Stimulated activated CD4-positive, alpha-beta T cell treated with anti-CD3 and anti-CD28 coated beads, TNF-alpha, amount 100 ng/mL, for 1 hour (primary cell): ENCODE measurements at places on chromosomes 7 and 10.

- no peak for DNase-seq
Measured at GRCh38 chr10:126640401-126640800, 30.1 kb downstream of the C10orf90 start.

DNA sequence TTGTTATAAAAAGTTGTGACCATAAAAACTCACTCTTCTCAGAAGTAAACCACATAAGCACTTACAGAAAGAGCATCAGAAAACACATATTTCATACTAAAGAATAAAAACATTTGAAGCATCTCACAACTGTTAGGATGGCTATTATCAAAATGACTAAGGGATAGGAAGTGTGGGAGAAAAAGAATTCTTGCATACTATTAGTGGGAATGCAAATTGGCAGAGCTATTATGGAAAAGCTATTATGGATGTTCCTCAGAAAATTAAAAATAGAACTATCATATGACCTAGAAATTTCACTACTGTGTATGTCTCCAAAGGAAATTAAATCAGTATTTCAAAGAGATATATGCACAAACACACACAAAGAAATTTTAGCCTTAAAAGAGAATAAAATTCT, 25.2 kb upstream of the POT1 start:
- DNase-seq, result no peak

DNA sequence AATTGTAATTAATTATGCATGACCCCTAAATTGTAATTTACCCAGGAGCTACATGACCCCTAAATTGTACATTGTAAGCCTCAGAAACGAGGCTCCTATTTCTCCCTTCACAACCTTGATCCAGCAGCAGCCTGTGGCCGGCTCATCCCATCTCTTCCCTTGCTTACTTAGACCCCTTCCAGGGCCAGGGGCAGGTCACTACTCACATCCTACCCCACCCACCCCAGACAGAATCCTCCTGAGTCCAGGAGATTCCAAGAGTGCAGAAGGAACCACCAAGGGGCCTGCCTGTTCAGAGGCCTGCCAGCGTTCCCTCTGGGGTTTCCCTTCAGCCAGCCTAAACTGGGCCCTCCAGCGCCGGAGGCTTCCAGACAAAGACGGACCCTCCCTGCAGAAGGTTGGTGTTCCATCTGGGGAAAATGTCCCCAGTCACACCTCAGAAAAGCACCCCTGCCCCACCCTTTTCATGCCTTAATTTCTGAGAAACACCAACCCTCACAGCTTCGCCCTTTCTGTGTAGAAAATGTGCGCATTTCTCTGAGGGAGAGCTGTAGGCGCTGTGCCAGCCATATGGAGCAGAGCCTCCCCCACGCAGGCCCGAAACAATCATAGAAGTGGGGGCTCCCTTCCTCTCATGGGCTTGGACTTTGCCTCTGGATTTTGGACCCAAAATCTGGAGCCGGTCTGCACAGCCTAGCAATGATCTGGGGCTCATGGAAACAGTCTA, 19.2 kb downstream of the LEP start:
- DNase-seq, result no peak

DNA sequence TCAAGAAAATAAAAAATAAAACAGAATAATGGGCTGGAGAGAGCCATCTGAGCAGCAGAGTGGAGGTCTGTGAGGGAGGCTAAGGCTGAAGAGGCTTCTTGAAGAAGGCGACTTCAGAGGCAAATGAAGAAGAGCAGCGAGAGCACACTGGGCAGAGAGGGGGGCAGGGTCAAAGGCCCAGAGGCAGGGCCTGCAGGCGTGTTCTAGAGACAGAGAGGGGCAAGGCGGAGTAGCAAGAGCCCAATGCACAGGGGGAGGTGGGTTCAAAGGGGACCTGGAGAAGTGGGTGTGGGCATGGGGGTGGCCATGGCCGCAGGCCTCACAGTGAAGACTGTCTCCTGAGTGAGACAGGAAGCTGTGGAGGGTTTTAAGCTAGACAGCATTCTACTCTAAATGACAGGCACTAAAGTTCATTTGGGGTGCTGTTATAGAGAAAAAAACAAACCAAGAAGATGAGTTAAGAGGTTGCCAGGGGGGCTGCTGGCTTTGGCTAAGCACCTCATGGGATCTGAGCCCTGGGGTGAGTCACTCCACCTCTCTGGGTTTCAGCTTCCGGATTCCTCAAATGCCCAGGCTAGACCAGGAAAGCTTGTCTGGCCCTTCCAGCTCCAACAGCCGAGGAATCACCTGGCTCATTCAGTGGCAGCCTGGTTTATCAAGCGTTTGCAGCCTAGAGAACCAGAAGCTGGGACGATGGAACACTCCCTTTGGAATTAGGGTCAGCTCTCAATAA, 81.7 kb downstream of the DLG5 start:
- DNase-seq, result no peak

DNA sequence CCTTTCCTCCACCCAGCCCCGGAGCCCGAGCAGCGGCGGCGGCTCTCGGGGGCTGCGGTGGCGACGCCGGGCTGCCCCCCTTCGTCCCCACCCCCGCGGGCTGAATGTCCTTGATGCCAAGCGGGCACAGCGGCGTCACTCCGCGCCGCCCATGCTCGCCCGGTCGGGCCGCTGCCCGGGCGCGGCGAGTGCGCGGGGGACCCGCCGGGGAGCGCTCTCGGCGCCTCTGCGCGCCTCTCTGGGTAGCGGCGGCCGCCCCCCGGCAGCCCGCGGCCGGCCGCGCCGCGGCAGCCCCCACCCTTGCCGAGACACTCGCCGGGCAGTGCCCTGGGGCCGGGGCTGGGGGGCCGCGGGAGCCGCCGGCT, 433 bp upstream of the PLXNA4 start:
- no peak for DNase-seq

GRCh38 chr10:109934958-109935793, 11.9 kb upstream of the XPNPEP1 start:
- DNase-seq, result no peak
